ENCODE measurements at places on chromosomes 6 and 20. TPM values are rescaled to one million over a fixed set of nuclear protein-coding genes. Genes with fewer than 3 reads are reported as not detected.
A peak's percentile ranks its signal among the peaks of the same experiment; 100 is the strongest.

DNA sequence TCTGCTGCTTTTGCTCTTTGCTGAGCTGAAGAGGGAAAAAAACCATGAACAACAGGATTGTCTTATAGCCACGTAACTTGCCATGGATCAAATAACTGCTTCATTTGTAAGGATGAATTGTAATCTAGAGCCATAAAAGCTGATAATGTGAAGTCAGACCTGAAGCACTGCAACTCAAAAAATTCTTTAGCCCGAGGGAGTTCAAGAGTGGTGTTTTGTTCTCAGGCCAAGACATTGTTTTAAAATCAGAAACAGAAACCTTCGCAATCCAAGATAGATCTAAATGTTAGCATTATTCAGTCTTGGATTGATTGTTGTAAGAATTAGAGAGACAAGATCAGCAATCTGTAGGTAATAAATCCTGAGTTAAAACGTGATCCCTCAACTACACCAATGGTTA, at the start of gene TRAPPC3L:
TRAPPC3L (minus strand) TSS at position 34 of the 400 bp plus-strand sequence. CDS start 170 bp downstream, outside the sequence.
- no peak for DNase-seq

DNA sequence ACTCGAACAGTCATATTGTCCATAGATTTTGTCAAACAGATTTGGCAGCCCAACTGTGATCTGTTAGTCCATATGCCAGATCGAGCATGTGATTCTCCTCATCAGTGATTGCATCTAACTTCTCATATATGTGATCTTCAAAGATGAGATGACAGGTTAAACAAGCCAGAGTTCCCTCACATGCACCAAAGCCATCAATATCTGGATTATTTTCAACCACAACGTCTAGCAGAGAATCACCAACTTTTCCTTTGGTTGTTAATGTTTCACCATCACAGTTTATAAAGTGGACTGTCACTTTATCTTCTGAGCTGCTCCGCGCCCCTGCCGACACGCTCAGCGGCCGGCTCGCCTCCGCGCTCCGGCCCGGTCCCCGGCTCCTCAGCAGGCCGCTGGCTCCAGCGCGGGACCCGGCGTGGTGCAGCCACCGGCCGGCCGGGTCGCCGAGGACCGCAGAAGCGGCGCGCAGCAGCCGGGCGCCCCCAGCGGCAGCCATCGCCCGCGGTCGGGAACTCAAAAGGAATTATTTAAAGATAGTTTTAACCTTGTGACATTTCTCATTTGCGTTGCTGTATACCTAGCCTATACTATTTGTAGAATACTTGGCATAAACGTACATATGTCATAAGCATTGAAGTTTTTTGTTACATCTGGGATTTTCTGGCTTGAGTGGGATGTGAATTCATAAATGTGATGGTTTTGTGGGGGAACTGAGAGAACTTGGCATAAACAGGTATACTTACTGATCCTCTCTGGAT, 40.1 kb upstream of the DYNLRB1 start:
- DNase-seq: peak; percentile 8

- DNase-seq: no peak
These were observed 163.9 kb upstream of the ZNF217 start for GRCh38 chr20:53757472-53757913.

DNA sequence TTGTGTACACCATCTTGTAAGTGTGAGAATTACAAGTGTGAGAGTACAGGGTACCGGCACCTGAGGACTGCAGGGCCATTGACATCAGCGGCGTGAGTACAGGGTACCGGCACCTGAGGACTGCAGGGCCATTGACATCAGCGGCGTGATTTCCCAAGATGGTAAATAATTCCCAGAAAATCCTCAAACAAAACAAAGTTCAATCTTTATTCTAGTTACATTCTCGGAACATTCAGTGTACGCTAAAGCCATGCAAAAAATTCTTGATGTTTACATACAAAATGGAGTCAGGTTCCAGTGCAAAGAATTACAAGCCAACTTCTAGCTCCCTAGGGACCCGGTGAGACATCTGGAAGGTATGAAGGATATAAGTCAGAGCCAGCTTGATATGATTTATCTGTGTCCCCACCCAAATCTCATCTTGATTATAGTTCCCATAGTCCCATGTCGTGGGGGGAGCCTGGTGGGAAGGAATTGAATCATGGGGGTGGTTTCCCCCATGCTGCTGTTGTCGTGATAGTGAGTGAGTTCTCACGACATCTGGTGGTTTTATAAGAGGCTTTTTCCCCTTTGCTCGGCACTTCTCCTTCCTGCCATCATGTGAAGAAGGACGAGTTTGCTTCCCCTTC, 172.7 kb downstream of the TTLL2 start:
- no peak for DNase-seq

GRCh38 chr6:37559501-37559900, 59.8 kb upstream of the CCDC167 start:
- no peak for DNase-seq

TNF gene
- total RNA-seq: 0.19 TPM

- no peak for DNase-seq
These were observed 46.4 kb upstream of the GCM1 start for GRCh38 chr6:53195048-53195447.
